Tibial nerve (tissue), 4 donors: ENCODE measurements at places on chromosomes 4 and X. TPM values are rescaled to one million over a fixed set of nuclear protein-coding genes. Genes with fewer than 3 reads are reported as not detected.

- DNase-seq: no peak
Observed at GRCh38 chr4:141356963-141357335, 136.3 kb downstream of the ZNF330 start.

GRCh38 chr4:23937173-23937572 is 47.3 kb upstream of the PPARGC1A start:
- no peak for DNase-seq

Gene SMIM31
- total RNA-seq: not detected

Gene CCNA2
- 3.1 TPM for total RNA-seq
